ENCODE measurements at places on chromosomes 7 and 10.

GRCh38 chr7:101779267-101779666 lies 38.2 kb upstream of the CUX1 start:
- no peak for DNase-seq

GRCh38 chr10:12269056-12269455 lies 73.1 kb downstream of the CDC123 start:
- no peak for DNase-seq

DNA sequence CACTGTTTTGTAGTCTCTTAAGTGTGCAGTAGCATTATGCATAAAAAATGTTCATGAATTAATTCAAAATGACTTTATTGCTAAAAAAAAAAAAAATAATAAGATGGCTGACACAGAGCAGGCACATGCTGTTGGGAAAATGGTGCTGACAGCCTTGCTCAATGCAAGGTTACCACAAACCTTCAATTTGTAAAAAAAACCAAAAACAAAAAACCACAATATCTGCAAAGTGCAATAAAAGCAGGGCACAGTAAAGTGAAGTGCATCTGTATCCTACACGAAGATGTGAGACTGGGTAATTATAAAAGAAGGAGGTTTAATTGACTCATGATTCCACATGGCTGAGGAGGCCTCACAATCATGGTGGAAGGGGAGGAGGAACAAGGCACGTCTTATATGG lies 185.8 kb downstream of the USP6NL start:
- DNase-seq = no peak

DNA sequence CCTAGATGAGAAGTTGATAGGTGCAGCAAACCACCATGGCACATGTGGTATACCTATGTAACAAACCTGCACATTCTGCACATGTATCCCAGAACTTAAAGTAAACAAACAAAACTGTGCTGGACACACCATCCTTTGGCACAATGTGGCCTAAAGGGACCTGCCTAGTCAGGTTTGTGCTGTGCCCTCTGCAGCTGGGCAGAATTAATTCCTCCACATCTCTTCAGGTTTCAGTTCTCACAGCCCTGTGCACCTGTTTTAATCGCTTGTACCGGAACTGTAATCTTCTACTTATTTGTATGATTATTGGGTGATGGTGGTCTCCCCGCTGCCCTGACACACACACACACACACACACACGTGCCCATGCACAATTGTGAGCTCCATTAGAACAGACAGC lies 252.7 kb downstream of the ACTR3B start:
- DNase-seq = no peak
